Stimulated activated CD4-positive, alpha-beta T cell treated with anti-CD3 and anti-CD28 coated beads, Interleukin-1b, Interleukin-23, amount 100 ng/mL, for 4 hours (primary cell): ENCODE measurements at places on chromosomes 5 and 9.
A peak's percentile ranks its signal among the peaks of the same experiment; 100 is the strongest.

DNA sequence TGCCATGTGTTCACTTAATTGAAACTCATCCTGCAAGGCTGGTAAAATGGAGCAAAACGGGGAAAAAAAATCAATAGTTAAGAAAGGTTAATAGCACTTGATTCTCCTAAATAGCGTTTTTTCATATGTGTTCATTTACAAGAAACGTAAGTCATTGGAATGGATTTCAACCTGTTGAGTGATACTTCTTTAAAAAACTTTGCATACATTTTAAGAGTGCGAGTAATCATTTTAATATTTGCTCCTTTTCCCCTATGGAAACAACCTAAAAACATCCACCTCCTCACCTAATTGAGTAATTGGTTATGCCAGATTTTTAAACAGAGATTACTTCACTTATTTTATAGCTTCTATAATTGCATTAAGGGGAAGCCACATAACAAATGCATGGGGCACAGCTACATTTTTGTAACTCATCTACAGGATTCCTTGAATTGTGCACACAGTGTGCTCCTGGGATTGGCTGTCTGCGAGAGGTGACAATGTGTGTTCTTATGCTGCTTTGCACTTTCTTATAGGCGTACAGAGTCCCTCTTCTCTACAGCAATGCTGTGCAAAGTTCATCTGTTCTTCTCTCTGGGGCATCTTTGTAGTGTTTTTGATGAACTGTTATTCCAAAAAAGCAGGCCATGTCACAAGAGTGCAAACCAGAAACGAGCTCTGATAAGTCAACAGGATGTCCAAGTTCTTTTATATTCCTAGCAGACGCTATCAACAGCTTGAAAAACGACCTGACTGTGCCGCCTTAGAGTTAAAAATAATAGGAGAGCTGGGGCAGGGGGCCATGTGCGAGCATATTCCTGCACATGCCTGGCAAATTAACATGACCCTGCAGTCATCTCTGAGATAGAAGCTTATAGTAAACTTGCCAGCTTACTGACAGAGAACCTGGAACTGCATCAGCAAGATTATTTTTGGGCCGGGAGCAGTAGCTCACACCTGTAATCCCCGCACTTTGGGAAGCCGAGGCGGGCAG lies 117.9 kb downstream of the GOLPH3 start:
- DNase-seq = no peak

DNA sequence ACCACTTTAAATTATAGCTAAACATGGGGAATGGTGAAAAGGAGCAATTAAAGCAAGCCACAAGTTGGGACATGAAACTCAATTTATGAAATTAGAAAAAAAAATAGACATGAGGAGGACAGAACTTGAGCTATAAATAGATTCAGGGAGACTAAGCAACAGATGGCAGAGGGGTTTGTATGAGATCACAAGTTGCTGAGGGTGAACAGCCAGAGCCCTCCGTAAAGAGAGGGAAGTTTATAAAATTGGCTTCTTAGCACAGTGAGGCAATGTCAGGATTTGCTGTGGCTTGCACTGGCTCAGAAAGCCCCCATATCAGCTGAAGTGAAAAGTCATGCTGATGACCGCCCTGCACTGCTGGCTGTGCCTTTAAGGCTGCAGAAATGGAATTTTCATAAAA lies 443.4 kb upstream of the CD180 start:
- no peak for DNase-seq

GRCh38 chr5:43191740-43192557 lies at the start of gene NIM1K:
Gene NIM1K, plus strand, starts transcription at chr5:43192225. Its CDS starts 53,551 bp downstream, at chr5:43245776.
- DNase-seq = peak; percentile 19

GRCh38 chr9:109894921-109895758 lies 115.1 kb downstream of the PALM2AKAP2 start:
- no peak for DNase-seq

- DNase-seq = peak; percentile 9
Measured at GRCh38 chr5:35129921-35130485, 82.3 kb upstream of the AGXT2 start.

- no peak for DNase-seq
Measured at GRCh38 chr5:82386576-82386975, 108.4 kb upstream of the RPS23 start.

GRCh38 chr9:133127340-133127981 lies 6.4 kb upstream of the RALGDS start:
- no peak for DNase-seq

DNA sequence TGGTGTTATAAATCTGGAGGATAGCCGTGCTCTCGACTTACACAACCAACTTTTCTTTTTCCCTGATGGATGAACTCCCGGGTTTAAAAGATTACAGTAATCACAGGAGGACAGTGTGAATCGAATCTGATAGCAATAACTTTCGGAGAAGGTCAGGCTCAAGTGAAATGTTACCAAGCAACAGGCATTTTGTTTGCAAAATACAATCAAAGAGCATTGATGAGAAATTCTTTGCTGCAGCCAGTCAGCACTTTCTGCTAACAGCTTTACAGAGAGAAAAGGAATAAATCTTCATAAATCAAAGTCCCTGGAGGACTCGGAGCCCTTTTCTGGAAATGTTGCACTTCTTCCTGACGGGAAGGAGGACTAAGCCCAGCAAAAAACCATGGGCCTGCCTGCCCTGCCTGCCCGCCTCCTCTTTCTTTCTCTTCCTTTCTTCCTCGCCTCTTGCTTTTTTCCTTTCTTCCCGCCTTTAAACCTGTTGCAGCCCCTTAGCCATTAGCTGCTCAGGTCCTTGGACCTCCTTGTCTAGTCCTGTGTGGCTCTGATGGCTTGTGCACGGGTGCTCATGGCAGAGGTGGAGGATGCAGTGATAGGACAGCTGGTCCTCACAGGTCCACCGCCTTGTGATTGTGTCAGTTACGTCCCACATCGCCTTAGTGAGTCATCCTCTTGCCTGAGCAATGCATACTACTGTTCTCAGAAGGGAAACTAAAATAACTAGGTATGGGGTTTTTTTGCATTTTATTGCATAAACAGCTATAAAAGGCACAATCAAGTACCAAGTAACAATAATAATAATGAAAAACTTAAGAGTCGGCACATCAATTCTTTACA lies 6.2 kb downstream of the DMRT3 start:
- no peak for DNase-seq

DNA sequence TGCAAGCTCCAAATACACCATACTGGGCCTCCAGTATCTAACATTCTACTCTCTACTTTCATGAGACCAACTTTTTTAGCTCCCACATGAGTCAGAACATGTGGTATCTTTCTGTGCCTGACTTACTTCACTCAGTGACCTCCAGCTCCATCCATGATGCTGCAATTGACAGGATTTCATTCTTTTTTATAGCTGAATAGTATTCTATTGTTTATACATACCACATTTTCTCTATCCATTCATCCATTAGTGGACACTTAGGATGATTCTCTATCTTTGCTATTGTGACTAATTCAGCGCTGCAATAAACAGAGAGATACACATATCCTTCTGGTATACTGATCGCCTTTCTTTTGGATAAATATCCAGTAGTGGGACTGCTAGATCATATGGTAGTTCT lies 68.5 kb downstream of the EPB41L4A start:
- DNase-seq = no peak

DNA sequence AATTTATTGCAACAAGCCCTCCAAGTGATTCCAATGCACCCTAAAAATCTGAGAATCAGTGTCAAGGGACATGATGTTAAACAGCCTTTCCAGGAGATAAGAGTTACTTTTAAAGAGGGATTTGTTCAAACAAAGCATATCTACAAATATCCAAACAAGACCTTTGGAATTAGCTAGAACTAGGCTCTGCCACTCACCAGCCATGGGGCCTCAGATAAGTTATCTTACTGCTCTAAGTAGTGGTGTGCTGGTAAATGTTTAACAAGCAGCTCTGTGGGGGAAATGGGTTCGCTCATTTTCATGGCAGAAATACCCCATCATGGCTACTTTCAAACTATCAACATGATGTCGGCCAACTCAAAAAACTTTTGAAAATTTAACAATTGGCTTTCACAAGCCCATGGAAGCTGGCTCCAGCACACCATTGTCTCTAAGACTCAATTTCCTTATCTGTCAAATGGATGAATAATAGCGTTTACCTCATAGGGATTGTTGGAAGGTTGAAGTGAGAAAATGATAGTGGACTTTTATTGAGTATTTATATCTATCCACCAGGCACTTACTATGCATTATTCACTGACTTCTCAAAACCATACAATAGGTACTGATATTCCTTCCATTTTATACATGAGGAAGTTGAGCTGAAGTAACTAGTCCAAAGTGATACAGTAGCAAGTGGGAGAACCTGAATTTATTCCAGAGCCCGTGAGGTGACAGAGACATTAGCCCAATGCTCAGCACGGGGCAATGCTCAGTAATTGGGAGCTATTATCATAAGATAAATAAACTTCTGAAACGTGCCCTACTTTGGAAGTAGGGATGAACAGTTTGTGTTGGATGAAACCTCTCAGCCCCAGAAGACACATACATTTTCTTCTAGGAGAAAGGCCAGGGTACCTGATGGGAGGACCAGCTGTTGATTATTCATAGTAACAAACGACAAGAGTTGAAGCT lies 43.2 kb downstream of the SH3RF2 start:
- DNase-seq = no peak

- no peak for DNase-seq
Measured at GRCh38 chr5:174972291-174972690, 247.9 kb downstream of the MSX2 start.

DNA sequence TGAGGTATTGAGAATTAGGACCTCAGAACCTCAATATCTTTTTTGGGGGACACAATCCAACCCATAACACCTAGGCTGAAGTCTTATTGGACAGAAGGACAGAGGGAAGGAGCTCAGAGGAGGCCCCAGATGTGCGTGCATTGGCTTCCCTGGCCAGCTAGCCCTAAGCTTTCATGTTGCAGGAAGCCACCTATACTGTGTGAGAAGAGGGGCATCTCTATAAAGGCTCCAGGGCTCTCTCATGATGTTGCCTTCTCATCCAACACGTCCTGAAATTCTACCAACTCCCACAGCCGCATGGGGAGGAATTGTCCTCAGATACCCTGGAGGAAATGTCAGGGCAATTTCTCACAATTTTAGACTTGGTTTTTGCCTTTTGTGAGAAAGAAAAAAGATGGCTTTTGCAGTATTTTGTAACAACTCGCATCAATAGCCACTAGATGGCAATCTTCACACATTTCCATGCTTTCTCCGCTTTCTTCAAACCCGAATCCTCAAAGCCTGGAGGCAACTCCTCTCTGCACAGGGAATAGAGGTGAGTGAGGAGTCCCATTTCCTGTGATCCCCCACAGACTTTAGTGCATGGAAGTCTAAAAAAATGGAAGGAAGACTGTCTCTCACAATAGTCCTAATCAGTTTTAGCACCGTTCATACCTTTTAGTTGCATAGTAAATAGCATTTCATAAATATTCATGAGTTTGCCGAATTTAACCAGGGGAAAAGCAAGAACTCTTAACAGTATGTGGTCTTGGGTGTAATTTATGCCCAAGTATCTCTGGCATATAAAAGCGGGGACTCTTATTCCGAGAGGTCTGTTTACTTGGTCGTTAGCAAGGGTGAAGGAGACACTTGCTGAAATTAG lies 7.4 kb upstream of the PPP3R2 start:
- DNase-seq = no peak
